CD8-positive, alpha-beta T cell (primary cell): ENCODE measurements at places on chromosomes 2 and 18.

DNA sequence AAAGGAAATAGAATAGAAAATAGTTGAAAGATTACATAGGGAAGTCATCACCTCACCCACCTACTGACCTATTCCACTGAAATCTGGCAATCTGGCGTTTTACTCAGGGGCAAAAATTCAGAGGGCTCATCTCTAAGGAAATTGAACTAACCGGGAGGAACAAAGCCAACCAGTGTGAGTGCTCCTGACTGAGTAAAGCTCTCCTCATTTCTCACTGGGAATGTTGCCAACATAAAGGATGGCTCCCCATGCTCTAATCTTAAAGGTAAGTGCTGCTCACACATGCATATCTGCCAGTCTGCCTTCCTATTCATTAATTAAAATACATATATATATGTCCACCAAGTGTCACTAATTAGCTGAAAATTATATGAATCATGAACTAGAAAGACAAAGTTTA lies 13.5 kb upstream of the DOK6 start:
- no peak for DNase-seq

DNA sequence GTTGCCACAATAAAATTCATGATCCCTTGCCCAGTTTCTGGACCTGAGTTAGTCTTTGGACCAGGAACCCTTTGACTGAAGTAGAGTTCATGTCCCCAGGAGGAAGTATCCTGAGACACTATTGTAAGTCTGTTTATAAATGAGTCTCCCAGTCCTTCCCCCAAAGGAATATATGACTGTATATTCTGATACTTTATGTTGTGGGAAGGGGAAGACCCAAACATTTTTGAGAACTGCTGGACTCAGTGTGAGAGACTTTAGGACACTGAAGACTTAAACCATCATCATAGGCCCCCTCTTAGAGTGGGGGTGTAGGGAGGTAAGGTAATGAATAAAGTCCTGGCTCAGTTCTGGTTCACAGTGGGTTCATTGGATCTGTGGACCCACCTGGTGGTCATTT lies 28.6 kb upstream of the CXCR4 start:
- DNase-seq: no peak

DNA sequence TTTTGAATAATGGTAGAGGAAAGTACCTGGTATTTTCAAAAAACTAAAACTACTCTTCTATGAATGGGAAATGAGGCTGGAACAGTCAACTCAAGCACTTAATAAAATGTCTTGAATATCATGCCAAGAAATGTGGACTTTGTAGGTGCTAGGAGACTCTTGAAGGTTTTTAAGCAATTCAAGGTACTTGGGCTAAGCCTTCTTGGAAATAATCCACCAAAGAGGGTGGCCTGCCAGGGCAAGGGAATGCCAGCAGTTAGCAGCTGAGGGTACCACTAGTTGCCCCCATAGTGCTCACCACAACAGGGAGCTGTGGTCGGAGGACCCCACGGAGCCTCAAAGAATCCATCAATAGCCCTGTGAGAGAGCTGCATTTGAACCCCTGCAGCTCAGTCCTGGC lies 14.6 kb upstream of the ACYP2 start:
- no peak for DNase-seq

GRCh38 chr2:212640428-212640827 lies 101.8 kb upstream of the ERBB4 start:
- DNase-seq: no peak
